ENCODE measurements at places on chromosomes 5 and 9. TPM values are rescaled to one million over a fixed set of nuclear protein-coding genes. Genes with fewer than 3 reads are reported as not detected.

ADGRD2 gene
- total RNA-seq: not detected

XRCC4 gene
- 6.6 TPM for total RNA-seq

PCDHA4 gene
- 0.29 TPM for total RNA-seq

AGXT2 gene
- 0.17 TPM for total RNA-seq

TMEM245 gene
- 52.8 TPM for total RNA-seq

MTMR12 gene
- 27.8 TPM for total RNA-seq

LCN12 gene
- not detected for total RNA-seq

PCDHB13 gene
- under 0.01 TPM for total RNA-seq

GRIA1 gene
- total RNA-seq: 0.50 TPM

NRG2 gene
- total RNA-seq: 0.73 TPM

DMRTA1 gene
- total RNA-seq: 1.2 TPM

GRXCR2 gene
- total RNA-seq: not detected

MYORG gene
- 1.2 TPM for total RNA-seq

PTGR1 gene
- total RNA-seq: 161 TPM

AFAP1L1 gene
- total RNA-seq: 5.1 TPM

RORB gene
- total RNA-seq: 0.87 TPM

SLC6A18 gene
- not detected for total RNA-seq

CDH10 gene
- total RNA-seq: 0.83 TPM

MLLT3 gene
- total RNA-seq: 37.1 TPM

RNF20 gene
- 30.4 TPM for total RNA-seq

CEMIP2 gene
- total RNA-seq: 59.9 TPM

FOXD4L5 gene
- 0.15 TPM for total RNA-seq

OTULINL gene
- 0.17 TPM for total RNA-seq

ATP6V1G1 gene
- total RNA-seq: 106 TPM

CATSPER3 gene
- total RNA-seq: 0.17 TPM

TLX3 gene
- total RNA-seq: not detected

PHYHD1 gene
- total RNA-seq: 18.7 TPM

PCDHB3 gene
- total RNA-seq: 0.29 TPM

FBP2 gene
- total RNA-seq: not detected

NUP214 gene
- 21.5 TPM for total RNA-seq

WNT8A gene
- not detected for total RNA-seq

MELK gene
- 5.3 TPM for total RNA-seq

BRINP1 gene
- under 0.01 TPM for total RNA-seq

PCDHB14 gene
- total RNA-seq: 1.2 TPM

LHX6 gene
- total RNA-seq: not detected
